ENCODE measurements at places on chromosomes 13 and 19.
A peak's percentile ranks its signal among the peaks of the same experiment; 100 is the strongest.

DNA sequence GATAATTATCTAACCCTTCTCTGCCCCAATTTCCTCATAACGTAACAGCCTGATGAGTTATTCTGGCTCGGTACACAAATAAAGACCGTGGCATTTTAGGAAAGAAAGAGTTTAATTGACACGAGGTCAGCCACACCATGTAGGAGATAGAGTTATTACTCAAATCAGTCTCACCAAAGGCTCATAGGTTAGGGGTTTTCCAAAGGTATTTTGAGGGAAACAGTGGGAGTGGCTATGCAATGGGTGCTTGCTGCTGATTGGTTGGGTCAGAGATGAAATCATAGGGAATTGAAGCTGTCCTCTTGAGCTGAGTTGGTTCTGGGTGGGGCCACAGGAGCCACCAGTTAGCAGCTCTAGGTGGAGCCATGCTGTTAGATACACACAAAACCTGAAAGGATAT, 137.5 kb downstream of the FREM2 start:
- DNase-seq = no peak

DNA sequence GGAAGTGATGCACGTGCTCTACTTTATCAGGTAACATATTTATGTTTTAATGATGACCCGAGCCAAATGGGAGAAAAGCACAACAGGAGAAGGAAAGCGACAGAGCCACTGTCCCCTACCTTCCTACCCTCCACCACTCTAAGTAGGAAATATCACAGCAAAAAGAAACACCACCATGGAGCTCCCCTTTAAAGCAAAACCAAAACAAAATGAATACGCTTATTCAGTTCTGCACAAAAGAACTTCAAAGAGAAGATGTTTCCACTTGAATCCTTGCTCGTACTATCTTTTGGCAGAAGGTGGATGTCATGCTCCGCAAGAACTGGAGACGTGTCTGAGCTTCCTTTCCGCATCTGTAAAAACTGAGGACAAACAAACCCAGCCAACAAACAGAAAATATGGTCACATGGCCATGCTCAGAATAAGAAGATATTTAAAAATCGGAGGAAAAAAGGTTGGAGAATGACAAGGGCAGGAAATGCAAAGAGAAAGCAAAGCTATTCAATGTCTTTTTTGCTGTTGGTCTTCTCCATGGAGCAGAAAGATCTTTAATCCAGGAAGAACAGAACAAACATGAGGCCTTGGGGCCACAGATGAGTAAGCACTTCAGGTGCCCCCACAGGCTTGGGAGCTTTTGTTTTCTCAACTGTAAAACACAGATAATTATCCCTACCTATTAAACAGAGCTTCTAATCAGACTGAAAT, 19.5 kb downstream of the N4BP2L1 start:
- no peak for DNase-seq

DNA sequence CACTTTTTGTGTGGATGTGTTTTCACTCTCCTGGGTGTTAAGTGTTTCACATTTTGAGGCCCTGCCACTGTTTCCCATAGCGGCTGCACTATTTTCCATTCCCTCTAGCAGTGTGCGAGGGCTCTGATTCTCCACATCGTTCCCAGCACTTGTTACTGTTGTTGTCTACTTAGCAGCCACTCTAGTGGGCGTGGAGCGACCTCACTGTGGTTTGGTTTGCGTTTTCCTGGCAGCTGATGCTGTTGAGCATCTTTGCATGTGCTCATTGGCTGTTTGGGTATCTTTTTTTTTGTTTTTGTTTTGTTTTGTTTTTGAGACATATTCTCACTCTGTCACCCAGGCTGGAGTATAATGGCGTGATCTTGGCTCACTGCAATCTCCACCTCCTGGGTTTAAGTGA, 14.4 kb downstream of the NAXD start:
- no peak for DNase-seq

DNA sequence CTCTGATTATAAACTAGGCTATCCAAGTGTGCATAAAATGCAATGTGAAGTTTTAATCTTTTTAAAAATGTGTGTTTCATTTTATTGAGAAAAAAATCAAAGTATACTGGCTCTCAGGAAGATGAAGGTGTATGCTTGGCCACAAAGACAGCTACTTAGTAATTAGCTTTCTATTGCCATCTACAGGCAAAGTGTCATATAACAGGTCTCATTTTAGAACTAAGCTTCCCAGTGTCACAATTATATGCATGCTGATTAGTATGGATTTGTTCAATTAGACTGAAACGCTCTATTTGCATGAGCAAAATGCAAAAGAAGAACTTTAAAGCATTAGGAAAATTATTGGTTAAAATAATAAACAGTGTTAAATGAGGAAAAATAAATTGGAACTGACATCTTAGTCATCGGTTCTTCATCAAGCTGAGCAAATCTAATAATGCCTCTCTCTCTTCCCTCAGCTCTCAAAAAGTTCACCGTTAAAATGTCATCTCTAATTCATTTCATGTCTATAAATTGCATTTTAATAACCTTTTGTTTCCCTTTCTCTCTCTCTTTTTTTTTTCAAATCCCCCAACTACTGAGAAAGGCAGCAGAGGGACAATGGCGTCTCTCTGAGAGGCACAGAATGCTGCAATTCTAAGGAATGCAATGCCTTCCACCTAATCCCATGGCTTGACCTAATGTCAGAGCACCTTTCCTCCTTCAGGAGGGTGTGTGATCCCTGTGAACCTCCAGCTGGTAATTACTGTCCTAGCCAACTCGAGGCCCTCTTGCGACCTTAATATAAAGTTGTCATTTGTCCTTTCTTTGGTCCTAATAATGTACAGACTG, 313.1 kb upstream of the MAB21L1 start:
- peak; percentile 38 for DNase-seq

GRCh38 chr13:99982036-99982730, 599 bp downstream of the ZIC2 start:
- DNase-seq = no peak

DNA sequence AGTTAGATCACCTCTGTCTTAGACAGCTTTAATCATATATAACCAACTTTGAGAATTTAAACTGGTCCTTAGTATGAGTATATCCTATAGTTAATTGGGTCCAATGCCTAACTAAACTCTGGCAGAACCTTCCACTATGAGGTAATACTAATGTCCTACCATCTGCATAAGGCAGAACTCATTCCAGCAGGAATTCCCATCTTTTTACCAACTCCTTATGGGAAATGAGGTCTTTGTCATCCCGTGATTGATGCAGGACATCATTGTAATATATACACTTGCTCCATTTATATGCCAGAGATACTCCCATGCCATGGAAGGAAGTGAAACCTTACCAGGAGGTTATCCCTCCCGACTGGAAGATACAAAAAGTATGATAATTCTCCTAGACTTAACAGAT, 2.8 kb downstream of the KCTD4 start:
- no peak for DNase-seq

GRCh38 chr19:32594021-32594420, 13.0 kb downstream of the PDCD5 start:
- no peak for DNase-seq

DNA sequence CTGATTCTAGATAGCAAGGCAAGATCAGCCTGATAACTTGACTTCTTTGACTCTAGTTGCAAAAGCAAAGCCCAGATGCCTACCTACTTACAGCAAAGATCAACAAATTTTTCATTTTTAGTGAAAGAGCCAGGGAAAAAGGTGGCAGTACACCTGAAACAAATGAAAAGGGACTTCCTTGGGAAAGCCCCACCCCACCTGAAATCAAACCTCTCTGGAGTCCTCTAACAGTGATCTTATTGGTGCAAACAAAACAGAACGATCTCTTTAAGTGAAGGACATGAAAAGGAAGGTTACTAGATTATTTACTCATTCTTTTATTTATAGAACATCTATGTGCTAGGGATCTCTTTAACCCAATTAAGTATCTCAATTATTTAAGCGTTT, 507 bp upstream of the LCP1 start:
- no peak for DNase-seq

DNA sequence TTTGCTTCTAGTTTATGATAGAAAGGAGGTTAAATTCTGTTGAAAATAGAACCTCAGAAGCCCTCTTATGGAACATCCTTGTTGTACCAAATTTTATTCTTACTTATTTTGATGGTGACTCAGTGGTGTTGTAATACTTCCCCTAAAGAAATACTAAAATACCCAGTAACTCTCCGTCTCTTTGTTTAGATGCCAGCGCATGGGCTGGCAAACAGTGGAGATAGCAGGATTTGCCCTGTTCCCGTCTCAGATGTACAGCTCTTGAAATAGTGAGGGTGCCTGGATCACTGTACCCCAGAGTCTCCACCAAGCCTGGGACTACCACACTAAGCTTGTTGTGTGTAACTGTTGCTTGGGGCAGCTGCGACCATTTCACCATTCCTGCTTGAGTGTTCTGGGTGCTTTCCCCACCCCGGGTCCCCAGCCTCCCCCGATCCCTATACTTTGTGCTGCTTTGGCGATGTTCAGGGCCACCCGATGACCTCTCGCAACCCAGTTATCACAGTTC, 67.0 kb upstream of the TEX29 start:
- DNase-seq = no peak

DNA sequence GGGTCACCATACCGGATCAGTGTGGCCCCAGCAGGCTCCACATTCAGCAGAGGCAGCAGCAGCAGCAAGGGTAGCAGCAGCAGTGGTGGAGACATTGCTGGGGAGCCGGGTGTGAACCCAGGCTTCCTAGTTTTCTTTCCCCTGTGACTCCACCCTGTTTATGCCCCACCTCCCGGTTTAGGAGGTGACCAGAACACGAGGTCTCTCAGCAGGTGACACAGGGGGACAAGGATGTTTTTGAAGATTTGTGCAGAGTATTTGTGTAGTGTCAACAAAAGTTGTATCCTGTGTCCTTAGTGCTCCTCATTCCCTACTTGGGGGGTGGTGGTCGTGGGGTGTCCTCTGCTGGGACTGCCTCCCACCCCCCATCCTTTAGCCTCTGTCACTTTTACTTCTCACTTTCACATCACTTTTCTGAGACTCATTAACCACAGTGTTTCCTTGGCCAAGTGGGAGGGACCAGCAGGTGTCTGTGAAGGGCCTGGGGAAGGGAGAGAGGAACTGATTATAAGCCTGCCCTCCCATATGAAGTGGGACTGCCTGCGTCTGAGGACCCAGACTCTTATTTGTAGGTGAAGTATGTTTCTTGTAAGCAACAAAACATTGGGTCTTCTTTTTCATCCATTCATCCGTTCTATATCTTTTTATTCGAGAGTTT, 15.6 kb upstream of the KCNC3 start:
- DNase-seq = no peak

DNA sequence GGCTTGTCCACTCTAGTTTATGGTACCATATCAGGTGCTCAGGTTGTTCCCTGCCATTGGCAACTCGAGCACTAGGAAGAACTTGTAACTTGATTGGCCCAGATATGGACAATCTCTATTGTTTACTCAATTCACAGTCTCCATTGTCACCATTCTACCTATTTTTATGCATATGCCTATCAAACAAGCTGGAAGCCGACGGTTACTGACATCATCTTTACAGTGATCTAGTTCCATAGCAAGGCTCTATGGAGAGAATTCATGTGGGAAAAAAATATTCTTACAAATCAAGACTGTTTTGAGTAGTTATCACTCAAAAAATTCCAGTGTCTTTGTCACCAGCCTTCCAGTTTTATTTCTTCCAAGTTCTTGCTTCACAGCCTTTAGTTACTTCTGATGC, 1006.2 kb upstream of the PRR20A start:
- no peak for DNase-seq

GRCh38 chr13:27635266-27635665, 13.6 kb downstream of the POLR1D start:
- DNase-seq = no peak

GRCh38 chr19:30314056-30314804, 58.0 kb upstream of the ZNF536 start:
- no peak for DNase-seq

GRCh38 chr13:22107549-22107948, 436.7 kb downstream of the FGF9 start:
- no peak for DNase-seq

DNA sequence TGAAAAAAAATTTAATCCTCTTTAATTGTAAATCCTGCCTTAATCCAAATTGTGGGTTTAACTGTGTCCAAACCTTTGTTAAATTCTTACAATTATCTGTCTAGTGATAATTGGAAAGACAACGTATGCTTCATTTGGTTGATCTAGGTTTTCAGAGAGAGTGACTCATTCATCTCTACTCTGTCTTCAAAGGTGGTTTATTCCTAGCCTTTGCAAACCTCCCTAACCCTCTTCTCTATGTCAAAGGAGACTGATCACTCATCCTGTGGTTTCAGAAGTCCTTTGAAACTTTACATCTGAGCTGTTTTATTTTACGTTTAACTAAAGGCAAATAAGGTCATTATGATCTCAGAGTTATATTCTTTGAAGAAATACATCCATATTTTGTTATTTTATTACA, 8.8 kb upstream of the OXGR1 start:
- no peak for DNase-seq

- DNase-seq = no peak
Measured at GRCh38 chr13:66335626-66336025, 894.5 kb downstream of the PCDH9 start.

GRCh38 chr13:20388184-20388583, 137.5 kb downstream of the CRYL1 start:
- DNase-seq = no peak

- peak; percentile 20 for DNase-seq
Measured at GRCh38 chr13:102693776-102694175, 1.1 kb downstream of the METTL21C start.

GRCh38 chr19:748274-748598, 2.7 kb upstream of the MISP start:
- no peak for DNase-seq
